Tibial artery (tissue), 4 donors: ENCODE measurements at places on chromosomes 2 and 18.

- no peak for DNase-seq
- H3K27ac ChIP-seq = no peak overlapping the region
- peaks cover 20% of the 10 kb centered on the region for H3K4me1 ChIP-seq
- H3K4me3 ChIP-seq = no peak overlapping the region
- no peaks in the 10 kb centered on the region for H3K27me3 ChIP-seq
- peaks cover 6% of the 10 kb centered on the region for H3K36me3 ChIP-seq
Observed at GRCh38 chr2:178473931-178474330, 4.5 kb downstream of the FKBP7 start.

DNA sequence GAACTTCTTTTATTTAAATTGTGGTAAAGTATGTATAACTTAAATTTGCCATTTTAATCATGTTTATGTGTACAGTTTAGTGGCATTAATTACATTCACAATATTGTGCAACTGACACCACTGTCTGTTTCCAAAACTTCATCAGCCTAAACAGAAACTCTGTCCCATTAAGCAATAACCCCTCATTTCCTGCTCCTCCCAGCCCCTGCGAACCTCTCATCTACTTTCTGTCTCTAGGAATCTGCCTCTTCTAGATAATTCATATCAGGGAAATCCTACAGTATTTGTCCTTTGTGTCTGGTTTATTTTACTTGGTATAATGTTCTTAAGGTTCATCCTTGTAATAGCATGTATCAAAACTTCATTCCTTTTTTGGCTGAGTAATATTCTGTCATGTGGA, 75.1 kb downstream of the BOLA3 start:
- no peak overlapping the region for H3K4me3 ChIP-seq
- no peaks in the 10 kb centered on the region for H3K27me3 ChIP-seq
- H3K36me3 ChIP-seq = no peaks in the 10 kb centered on the region

DNA sequence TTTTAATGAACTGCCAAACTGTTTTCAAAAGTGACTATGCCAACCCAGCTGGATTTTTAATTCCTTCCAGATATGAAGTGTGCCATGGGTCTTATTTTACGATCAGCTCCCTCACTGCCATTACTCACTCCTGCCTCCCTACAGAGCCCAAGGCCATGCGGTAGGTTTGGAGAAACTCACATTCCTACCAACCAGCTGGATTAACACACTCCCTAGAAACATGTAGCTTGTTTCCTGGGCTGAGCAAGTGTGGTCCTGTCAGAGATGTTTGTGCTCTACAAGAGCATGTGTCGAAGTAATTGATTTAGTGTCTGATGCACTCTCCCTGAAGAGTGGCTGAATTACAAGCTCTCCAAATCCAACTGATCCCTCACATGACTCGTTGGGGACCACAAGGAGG, 82.5 kb downstream of the SPP2 start:
- no peak overlapping the region for H3K27ac ChIP-seq
- peaks cover 20% of the 10 kb centered on the region for H3K27me3 ChIP-seq
- no peaks in the 10 kb centered on the region for H3K4me1 ChIP-seq

- H3K27me3 ChIP-seq = no peaks in the 10 kb centered on the region
- no peaks in the 10 kb centered on the region for H3K36me3 ChIP-seq
- peaks cover 27% of the 10 kb centered on the region for H3K4me1 ChIP-seq
- DNase-seq = no peak
Observed at GRCh38 chr2:46870051-46870839, 45.4 kb downstream of the MCFD2 start.

- no peak overlapping the region for H3K4me3 ChIP-seq
- DNase-seq = no peak
- H3K27me3 ChIP-seq = no peaks in the 10 kb centered on the region
- no peaks in the 10 kb centered on the region for H3K36me3 ChIP-seq
- no peaks in the 10 kb centered on the region for H3K4me1 ChIP-seq
Observed at GRCh38 chr18:67211646-67212045, 304.9 kb downstream of the DSEL start.

DNA sequence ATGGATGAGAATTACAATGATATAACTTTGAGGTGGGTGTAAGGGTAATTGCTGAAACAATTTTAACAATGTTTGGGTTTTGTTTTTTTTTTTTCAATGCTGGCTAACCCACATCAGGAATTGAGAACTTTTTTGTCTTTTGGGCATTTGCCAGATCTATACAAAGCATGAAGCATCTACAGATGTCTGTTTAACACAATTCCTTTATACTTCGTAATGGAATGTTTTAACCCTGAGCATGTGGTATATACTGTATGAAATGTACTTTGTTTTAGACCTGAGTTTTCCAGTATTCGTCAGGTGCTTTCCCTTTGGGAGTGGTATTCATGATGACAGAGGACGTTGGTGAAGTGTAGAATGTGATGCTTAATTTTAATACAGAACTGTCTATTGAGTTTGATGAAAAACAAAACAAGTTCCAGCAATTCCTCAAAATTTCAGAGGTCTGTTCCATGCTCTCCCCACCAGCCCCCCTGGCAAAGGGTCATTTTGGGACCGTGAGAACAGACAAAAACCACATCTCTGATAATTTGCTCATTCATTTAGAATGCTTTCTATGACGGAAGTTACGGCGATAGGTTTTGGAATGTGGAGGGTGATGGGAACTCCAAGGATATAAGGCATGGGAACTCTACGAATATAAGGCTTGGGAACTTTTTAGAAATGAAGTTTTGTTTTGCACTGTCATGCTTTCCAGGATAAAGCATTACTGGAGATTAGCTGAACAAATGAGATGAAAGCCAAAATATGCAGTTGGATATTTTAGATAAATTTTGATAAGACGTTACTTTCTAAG, 14.1 kb downstream of the LIMS1 start:
- no peak for DNase-seq
- no peaks in the 10 kb centered on the region for H3K27me3 ChIP-seq
- no peak overlapping the region for H3K4me3 ChIP-seq
- H3K27ac ChIP-seq = no peak overlapping the region
- H3K4me1 ChIP-seq = peaks cover 23% of the 10 kb centered on the region
- no peaks in the 10 kb centered on the region for H3K36me3 ChIP-seq

GRCh38 chr2:163664610-163665009, 71.2 kb downstream of the FIGN start:
- no peak overlapping the region for H3K4me3 ChIP-seq
- peaks cover 7% of the 10 kb centered on the region for H3K4me1 ChIP-seq
- DNase-seq = no peak

GRCh38 chr18:8397034-8397433, 212.2 kb upstream of the RAB12 start:
- H3K27ac ChIP-seq = no peak overlapping the region
- H3K4me1 ChIP-seq = no peaks in the 10 kb centered on the region
- DNase-seq = no peak
- no peak overlapping the region for H3K4me3 ChIP-seq

DNA sequence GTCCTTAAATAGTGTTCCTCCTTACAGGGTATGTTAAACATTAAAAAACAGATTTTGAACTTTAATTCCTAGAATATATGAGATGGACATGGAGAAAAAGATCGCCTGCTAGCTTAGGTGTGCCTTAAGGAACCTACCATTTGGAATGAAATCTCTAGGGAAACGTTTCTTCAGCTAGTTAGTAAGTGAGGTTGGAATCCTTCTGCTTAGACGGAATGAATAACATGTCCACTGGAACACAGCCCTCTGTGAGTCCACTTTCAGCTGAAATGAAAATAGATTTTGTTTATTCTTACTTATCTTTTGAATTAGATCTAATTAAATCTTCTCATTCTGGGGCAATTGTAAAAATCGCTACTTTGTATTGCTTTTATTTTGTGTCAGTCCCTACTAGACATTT, 28.4 kb downstream of the NAB1 start:
- H3K4me3 ChIP-seq = no peak overlapping the region
- no peaks in the 10 kb centered on the region for H3K27me3 ChIP-seq
- H3K4me1 ChIP-seq = peaks cover 18% of the 10 kb centered on the region
- no peak overlapping the region for H3K27ac ChIP-seq

- H3K27me3 ChIP-seq = no peaks in the 10 kb centered on the region
- H3K27ac ChIP-seq = no peak overlapping the region
- no peaks in the 10 kb centered on the region for H3K36me3 ChIP-seq
- no peaks in the 10 kb centered on the region for H3K4me1 ChIP-seq
- H3K4me3 ChIP-seq = no peak overlapping the region
Observed at GRCh38 chr2:158766524-158766923, 28.6 kb upstream of the DAPL1 start.

DNA sequence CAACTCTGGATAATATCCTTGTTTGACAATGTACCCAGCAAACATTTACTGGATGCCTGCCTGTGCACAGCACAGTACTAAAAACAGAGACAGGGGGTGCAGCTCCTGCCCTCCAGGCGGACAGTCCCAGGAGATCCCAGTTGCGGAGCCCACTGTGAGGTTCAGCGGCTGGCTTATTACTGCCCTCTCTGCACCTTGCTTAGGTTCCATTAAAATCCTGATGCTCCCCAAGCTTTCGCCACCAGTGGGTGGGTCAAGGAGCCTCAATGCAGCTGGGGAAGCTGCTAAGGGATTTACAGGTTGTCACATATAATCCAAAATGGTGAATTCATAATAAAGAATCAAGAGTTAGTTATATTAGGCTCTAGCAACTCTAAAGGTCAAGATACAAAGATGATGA, 38.3 kb downstream of the CRACDL start:
- H3K36me3 ChIP-seq = no peaks in the 10 kb centered on the region
- no peak overlapping the region for H3K4me3 ChIP-seq

GRCh38 chr2:1782514-1782913, 38.2 kb upstream of the PXDN start:
- H3K4me3 ChIP-seq = no peak overlapping the region
- no peaks in the 10 kb centered on the region for H3K36me3 ChIP-seq
- H3K27me3 ChIP-seq = no peaks in the 10 kb centered on the region
- H3K27ac ChIP-seq = no peak overlapping the region
- DNase-seq = peak; percentile 23

DNA sequence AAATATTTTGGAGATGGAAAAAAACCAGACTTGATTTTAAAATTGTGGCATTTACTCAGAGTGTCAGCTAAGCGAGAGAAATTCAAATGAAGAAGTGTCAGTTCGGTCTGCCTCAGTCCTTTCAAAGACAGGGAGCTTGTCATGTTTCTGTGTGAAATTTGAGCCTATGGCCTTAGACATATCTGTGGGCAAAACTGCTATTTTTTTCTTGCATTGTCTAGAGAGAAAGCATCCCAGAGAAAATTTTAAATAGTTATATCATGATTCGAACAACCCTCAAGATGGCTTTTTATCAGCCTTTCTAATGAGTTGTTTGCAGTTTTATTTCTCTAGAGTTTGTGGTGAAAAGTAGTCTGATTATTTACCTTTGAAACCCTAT, 50.2 kb upstream of the KCNE4 start:
- H3K27me3 ChIP-seq = no peaks in the 10 kb centered on the region
- no peaks in the 10 kb centered on the region for H3K36me3 ChIP-seq
- no peak overlapping the region for H3K27ac ChIP-seq

GRCh38 chr2:40259900-40260299, 192.0 kb downstream of the SLC8A1 start:
- DNase-seq = no peak
- H3K4me1 ChIP-seq = no peaks in the 10 kb centered on the region
- H3K27ac ChIP-seq = no peak overlapping the region
- H3K36me3 ChIP-seq = no peaks in the 10 kb centered on the region

GRCh38 chr2:98149333-98149697, 62.3 kb downstream of the VWA3B start:
- peak overlapping the region; percentile 68 for H3K27ac ChIP-seq
- no peak for DNase-seq
- no peaks in the 10 kb centered on the region for H3K27me3 ChIP-seq
- H3K4me1 ChIP-seq = no peaks in the 10 kb centered on the region
- peak overlapping the region; percentile 38 for H3K4me3 ChIP-seq

- no peaks in the 10 kb centered on the region for H3K4me1 ChIP-seq
- DNase-seq = peak; percentile 86
- no peaks in the 10 kb centered on the region for H3K36me3 ChIP-seq
- H3K4me3 ChIP-seq = no peak overlapping the region
- H3K27ac ChIP-seq = peak overlapping the region; percentile 32
- H3K27me3 ChIP-seq = no peaks in the 10 kb centered on the region
Observed at GRCh38 chr2:128563348-128563687, 244.7 kb upstream of the HS6ST1 start.

- no peak for DNase-seq
- no peaks in the 10 kb centered on the region for H3K4me1 ChIP-seq
- no peaks in the 10 kb centered on the region for H3K27me3 ChIP-seq
- no peak overlapping the region for H3K4me3 ChIP-seq
- H3K36me3 ChIP-seq = no peaks in the 10 kb centered on the region
Observed at GRCh38 chr2:38263293-38263692, 113.8 kb downstream of the ATL2 start.
